ENCODE measurements at places on chromosomes 3 and 15. TPM values are rescaled to one million over a fixed set of nuclear protein-coding genes. Genes with fewer than 3 reads are reported as not detected.

GRCh38 chr3:134694466-134694865 lies 43.6 kb upstream of the KY start:
- H3K27me3 ChIP-seq, result peaks cover 7% of the 10 kb centered on the region
- peaks cover 6% of the 10 kb centered on the region for H3K4me1 ChIP-seq
- no peaks in the 10 kb centered on the region for H3K36me3 ChIP-seq
- no peak overlapping the region for H3K4me3 ChIP-seq
- DNase-seq, result no peak
- no peak overlapping the region for H3K27ac ChIP-seq

GRCh38 chr15:32867313-32867626 lies 149.5 kb downstream of the GREM1 start:
- no peak overlapping the region for H3K4me3 ChIP-seq
- no peak overlapping the region for H3K27ac ChIP-seq
- no peaks in the 10 kb centered on the region for H3K27me3 ChIP-seq
- H3K4me1 ChIP-seq, result peaks cover 23% of the 10 kb centered on the region

DNA sequence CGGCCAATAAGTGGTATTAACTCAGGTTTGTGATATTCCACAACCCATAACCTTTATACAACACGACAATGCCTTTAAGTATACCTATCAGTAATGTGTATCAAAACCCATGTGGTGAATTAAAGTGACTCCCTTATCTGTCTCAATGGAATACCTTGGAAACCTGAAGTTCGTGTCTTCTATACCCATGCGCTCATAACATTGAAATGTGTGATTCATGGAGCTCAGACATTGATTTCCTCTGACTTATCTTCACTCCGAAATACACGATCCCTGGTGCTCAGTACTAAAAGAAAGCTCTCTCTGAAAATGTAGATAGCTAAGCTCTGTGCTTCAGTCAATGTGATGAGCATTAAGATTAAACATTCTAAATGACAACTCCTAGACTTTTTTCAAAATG lies 140.3 kb downstream of the TBC1D5 start:
- no peak overlapping the region for H3K27ac ChIP-seq
- H3K36me3 ChIP-seq, result peaks cover 11% of the 10 kb centered on the region
- H3K27me3 ChIP-seq, result no peaks in the 10 kb centered on the region
- no peak overlapping the region for H3K4me3 ChIP-seq
- DNase-seq, result no peak

C3orf52 gene
- total RNA-seq, result 11.9 TPM

IGSF10 gene
- 10.8 TPM for total RNA-seq

ZBBX gene
- total RNA-seq, result 1.0 TPM

All from type B pancreatic cell (in vitro differentiated cells).